ENCODE measurements at places on chromosomes 12 and 14. TPM values are rescaled to one million over a fixed set of nuclear protein-coding genes. Genes with fewer than 3 reads are reported as not detected.

PIANP gene
- 7.0 TPM for polyA plus RNA-seq

IFNG-AS1 gene
- 0.08 TPM for polyA plus RNA-seq

DNA sequence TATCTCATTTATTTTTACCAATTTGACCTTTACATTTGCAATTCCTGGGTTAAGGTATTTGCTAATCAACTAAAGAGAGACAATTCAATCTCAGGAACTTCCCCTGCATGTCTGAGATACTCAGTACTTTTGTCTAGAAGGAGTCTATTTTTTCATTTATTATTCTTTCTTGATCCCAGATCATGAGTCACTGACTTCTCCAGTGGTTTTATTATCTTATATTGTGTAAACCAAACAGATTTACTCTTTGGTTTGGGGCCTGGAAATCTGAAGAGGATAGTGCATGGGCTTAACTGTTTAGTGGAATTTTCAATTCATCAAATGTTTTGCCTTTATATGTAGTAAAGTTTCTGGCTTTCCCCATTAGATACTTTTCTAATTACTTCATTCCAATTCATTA, 185.4 kb downstream of the ALG10B start:
- no peak for DNase-seq

DNA sequence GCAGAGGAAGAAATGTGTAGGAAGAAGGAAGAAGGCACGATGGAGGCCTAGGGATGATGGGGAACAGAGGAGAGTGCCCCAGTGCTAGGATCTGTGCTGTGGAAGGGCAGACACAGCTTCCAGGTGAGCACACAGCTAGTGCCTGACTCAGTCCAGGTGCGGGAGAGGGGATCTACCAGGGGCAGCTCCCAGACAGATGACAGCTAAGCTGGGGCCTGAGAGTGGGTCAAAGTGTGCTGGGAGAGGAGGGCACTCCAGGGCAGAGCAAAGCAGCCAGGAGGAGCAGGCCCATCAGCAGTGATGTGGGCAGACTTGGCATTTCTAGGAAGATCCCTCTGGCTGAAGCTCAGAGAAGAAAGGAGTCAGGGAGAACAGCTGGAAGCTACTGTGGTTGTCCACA, 36.7 kb downstream of the LRTM2 start:
- no peak for DNase-seq

DNA sequence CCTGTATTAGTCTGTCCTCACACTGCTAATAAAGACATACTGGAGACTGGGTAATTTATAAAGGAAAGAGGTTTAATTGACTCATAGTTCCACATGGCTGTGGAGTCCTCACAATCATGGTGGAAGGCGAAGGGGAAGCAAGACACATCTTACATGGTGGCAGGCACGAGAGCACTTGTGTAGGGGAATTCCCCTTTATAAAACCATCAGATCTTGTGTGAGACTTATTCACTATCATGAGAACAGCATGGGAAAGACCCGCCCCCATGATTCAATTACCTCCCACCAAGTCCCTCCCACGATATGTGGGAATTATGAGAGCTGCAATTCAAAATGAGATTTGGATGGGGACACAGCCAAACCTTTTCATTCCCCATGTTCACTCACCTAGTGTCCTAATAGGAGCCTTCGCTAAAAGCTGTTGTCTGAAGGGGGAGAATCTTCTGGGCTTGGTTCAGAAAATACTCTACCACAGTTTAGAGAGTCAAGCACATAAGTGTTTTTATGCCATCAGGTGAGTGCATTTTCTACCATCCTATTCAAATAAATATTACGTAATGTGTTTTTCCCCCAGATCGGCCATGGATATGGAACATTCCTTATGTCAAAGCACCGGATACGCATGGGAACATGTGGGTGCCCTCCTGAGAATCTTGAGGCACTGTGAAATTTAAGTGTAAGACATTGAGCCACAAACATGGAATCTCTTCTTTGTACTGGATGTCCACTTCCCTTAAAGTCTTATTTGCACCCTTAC, 19.1 kb upstream of the KCNK13 start:
- DNase-seq = no peak
